ENCODE measurements at places on chromosomes 5 and 9. TPM values are rescaled to one million over a fixed set of nuclear protein-coding genes. Genes with fewer than 3 reads are reported as not detected.

DNA sequence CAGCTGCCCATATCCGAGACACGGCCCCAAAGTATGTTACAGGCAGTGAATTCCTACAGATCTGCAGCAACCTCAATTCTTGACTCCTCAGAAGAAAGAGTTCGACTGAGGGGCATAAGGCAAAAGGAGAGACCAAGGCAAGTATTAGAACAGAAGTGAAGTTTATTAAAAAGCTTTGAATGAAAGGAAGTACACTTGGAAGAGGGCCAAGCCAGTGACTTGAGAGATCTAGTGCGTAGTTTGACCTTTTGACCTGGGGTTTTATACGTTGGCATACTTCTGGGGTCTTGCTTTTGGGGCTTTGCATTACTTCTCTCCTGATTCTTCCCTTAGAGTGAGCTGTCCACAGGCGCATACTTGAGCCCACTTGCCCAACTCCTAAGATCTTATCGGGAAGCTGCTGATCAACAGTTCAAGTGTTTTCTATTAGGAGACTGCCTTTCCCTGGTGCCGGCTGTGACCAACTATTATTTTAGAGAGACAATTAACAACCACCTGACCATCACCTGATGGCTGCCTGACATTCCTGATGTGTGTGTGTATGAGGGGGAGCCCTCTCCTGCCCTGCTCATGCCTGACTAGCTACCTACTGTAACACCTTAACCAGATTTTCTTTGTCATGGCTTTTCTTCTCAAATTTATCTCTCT, 1.5 kb upstream of the DEPDC1B start:
- DNase-seq: no peak

GRCh38 chr9:75870450-75870849, 20.0 kb upstream of the PCSK5 start:
- no peak for DNase-seq

The IL33 gene
- under 0.01 TPM for total RNA-seq

The CETN3 gene
- 6.9 TPM for total RNA-seq

The PCDHA13 gene
- under 0.01 TPM for total RNA-seq

The AIF1L gene
- total RNA-seq: under 0.01 TPM
